Skeletal muscle cell (primary cell): ENCODE measurements at places on chromosomes 16 and 17.

GRCh38 chr17:49035470-49036269 is 38.5 kb downstream of the IGF2BP1 start:
- no peak for DNase-seq

GRCh38 chr17:79082311-79083190 is 7.9 kb downstream of the ENGASE start:
- DNase-seq: no peak

DNA sequence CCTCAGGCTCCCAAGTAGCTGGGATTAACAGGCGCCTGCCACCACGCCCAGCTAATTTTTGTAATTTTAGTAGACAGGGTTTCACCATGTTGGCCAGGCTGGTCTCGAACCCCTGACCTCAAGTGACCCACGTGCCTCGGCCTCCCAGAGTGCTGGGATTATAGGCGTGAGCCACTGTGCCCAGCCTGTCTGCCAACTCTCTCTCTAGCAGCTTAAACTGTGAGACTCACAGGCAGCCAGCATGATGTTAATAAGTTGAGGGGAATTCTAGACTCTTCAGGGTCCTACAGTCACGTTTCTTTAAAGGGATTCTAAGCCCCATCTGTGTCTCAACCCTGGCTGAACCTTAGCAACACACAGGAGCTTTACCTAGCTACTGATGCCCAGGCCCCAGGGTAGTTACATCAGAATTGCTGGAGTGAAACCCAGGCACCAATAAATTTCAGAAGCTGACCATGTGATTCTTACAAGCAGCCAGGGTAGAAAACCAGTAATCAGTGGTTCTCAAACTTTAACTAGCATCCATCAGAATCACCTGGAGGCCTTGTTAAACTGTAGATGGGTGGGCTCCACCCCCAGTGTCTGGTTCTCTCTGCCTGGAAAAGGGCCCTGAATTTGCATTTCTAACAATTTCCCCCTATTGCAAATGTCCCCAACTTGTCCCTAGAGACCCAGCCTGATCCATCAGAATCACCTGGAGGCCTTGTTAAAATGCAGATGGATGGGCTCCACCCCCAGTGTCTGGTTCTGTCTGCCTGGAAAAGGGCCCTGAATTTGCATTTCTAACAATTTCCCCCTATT is 30.7 kb downstream of the GPRC5B start:
- DNase-seq: no peak

DNA sequence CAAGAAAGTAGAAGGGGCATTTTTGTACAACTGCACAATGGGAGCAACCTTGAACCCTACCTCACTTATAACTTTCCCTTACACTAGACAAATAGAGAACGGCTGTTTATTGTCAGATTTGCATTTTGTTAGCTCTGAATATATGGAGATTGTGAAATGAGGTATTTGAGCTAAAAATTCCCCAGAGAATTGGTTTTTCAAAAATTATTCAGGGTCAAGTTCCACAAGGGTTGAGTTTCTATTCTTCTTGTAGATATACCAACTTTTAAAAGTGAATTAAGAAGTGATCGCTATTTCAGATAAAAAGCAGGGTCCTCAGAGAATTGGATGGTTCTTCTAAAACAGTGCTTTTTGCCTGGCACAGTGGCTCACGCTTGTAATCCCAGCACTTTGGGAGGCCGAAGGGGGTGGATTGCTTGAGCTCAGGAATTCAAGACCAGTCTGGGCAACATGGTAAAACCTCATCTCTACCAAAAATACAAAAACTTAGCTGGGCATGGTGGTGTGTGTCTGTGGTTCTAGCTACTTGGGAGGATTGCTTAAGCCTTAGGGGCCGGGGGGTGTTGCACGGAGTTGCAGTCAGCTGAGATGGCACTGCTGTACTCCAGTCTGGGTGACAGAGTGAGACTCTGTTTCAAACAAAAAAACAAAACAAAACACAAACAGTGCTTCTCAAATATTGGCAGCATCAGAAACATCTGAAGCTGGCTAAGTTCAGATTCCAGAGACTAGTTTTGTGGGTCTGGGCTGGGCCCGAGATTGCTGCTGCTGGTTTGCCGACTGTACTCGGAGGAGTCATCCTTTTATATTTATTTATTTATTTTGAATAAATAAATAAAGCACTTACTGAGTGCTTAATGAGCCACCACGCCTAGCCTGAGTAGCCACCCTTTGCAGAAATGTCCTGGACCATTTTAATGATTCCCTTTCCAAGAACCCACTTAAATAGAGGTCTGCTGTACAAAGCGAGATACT is 50.9 kb downstream of the PECAM1 start:
- DNase-seq: no peak

DNA sequence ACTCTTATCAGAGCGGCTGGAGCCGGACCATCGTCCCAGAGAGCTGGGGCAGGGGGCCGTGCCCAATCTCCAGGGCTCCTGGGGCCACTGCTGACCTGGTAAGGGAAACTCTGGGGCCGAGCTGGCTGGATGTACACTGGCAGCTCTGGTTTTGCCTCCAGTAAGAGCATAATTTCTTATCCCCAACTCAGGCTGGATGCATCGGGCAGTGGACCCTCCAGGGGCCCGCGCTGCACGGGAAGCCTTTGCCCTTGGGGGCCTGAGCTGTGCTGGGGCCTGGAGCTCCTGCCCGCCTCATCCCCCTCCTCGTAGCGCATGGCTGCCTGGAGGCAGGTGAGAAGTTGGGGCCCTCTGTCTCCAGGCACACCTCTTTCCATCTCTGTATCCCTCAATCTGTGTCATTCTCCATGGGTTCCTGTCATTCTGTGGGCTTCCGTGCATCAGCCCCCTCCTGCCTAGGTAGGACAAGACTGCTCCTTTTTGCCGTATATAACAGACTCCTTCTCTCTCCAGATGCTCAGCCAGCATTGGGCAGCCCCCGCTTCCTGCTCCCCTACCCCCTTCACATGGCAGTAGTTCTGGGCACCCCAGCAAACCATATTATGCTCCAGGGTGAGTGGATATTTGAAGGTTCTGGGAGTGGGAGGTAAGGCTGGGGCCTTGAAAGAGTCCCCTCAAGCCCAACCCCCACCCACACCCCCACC is 9.4 kb upstream of the TMEM88 start:
- no peak for DNase-seq

DNA sequence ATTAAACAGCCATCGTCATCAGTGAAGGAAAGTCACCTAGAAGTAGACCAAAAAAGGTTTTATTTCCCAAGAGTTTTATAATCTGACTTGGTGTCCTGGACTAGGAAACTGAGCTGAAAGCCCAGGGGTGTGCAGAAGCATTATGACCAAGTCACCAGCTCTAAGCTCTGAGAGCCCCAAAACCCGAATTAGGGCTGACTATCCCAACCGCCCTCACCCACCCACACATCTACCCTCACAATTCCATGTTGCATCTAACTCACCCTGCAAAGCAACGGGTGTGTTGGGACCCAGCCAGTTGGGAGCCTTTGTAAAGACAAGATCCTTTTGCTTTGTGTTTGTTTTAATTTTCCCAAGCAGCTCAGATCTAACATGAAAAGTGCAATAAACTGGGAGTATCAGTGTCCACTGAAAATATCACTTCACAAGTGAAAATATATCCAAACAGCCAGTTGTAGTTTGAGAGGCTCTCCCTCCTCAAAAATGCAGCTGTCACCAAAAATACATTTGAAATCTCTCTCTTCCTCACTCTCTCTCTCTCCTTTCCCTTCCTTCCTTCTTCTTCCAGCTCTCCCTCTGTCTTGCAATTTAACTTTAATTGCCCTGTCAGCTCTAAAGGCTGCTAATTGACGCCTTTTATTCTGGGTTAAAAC is 16.2 kb upstream of the NOG start:
- DNase-seq: no peak

DNA sequence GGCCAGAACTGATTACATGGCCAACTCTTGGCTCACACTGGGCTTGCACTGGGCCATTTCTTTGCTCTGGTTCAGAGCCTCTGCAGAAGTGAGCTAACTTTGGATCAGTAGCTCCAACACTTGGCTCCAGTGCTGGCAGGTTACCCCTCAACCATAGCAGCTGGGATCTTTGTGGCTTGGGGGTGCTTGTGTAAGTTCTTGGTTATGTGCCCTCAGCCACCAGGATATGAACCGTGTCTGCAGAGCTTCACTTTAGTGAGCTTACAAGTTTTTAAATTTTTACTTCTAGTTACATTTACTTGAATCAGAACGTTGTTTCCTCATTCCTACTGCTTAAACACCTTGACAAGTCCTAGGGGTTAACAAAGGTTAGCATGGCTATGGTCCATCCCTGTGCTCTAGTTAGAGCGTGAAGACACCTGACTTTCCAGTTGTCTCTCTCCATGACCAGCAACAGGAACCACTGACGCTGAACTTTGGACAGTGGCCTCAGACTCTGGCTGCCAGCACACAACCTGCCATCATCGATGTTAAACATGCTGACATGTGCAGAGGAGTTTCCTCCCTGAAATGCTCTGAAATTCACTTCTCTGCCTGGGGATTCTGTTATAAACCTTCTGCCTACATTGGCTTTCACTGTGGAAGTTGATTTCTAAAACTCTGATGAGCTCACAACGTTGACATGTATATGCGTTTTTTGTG is 4.1 kb downstream of the PDF start:
- DNase-seq: no peak

GRCh38 chr16:68969338-68969737 is 126.0 kb downstream of the TANGO6 start:
- no peak for DNase-seq

DNA sequence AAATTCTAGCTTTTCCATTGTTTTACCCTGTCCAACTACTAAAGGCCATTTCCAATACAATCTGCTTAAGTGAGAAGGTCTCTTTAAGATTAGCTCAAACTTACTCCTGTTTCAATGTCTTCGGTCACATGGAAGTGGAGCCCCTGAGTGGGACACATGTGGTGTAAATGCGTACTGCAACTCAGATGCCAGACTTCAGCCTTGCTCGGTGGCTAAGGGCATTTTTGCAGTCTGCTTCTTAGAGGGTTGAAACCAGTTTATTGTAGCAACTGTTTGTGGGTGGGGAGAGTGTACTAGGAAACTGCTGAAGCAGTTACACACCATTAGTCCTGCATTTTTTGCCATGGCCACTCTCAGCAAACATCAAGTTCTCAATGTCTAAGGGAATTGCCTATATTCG is 140.6 kb downstream of the PARN start:
- DNase-seq: no peak

GRCh38 chr16:74280448-74280847 is 16.2 kb upstream of the PSMD7 start:
- no peak for DNase-seq

DNA sequence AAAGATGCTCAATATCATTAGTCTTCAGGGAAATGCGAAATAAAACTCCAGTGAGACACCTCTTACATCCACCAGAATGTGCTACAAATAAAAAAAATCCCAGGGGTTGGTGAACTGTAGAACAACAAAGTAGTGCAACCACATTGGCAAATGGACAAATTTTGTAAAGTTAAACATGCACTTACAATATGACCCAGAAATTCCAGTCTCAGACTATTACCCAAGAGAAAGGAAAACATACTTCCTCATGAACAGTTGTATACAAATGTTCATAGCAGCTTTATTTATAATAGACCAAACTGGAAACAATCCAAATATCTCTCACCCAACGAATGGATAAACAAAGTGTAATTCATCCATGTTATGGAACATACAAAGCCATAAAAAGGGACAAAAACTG is 239.5 kb downstream of the ABCC12 start:
- DNase-seq: peak; percentile 9

GRCh38 chr17:80898716-80899115 is 92.9 kb upstream of the CHMP6 start:
- no peak for DNase-seq

DNA sequence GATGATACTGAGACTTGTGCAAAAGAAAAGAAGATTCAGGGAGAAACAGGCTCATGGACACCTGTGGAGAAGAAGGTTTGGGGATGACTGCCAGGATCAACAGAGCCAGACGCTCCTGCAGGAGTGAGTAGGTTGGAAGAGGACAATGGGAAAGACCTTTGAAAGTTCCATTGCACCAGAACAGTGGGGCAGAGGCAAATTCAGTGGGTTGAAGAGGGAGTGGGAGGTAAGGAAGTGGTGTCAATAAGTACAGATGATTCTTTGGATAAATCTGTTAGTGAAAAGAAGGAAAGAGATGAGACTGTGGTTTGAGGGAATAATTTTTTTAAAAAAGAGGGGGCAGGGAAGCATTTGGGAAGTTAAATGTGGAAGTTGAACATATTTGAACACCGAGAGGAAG is 212.8 kb downstream of the SOX9 start:
- no peak for DNase-seq

- no peak for DNase-seq
These were observed 133.7 kb upstream of the EEF2KMT start for GRCh38 chr16:5231246-5231759.

GRCh38 chr16:29675811-29676643 is 3.0 kb upstream of the QPRT start:
- no peak for DNase-seq

DNA sequence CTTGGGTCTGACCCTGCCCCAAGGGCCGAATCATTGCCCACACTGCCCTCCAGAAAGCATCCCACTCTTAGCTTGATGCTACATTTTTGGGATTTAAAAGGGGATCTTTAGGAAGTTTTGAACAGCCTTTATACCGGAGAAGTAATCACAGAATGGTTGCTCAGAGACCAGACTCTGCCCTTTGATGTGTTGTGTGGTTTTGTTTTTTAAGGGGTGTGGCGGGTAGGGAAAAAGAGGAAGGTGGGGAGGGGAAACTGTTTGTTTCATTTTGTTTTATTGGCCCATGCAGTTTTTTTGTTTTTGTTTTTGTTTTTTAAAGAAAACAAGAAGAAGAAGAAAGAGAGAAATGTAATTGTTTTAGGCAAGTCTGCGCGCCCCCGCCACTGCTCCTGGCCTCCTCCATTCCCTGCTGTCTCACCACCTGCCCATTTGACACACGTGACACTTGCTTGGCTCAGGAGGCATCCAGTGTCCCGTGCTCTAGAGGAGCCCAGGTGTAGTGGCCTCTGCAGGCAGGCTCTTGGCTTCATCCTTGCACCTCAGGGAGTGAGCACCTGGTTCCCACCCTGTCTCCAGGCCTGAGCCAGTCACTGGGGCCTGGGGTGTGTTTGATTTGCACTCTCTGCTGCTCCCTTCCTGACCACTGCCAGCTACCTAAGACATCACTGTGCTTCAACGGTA is 35.7 kb downstream of the GNAO1 start:
- DNase-seq: no peak

- no peak for DNase-seq
These were observed 19.1 kb downstream of the STAT5A start for GRCh38 chr17:42307362-42307927.

DNA sequence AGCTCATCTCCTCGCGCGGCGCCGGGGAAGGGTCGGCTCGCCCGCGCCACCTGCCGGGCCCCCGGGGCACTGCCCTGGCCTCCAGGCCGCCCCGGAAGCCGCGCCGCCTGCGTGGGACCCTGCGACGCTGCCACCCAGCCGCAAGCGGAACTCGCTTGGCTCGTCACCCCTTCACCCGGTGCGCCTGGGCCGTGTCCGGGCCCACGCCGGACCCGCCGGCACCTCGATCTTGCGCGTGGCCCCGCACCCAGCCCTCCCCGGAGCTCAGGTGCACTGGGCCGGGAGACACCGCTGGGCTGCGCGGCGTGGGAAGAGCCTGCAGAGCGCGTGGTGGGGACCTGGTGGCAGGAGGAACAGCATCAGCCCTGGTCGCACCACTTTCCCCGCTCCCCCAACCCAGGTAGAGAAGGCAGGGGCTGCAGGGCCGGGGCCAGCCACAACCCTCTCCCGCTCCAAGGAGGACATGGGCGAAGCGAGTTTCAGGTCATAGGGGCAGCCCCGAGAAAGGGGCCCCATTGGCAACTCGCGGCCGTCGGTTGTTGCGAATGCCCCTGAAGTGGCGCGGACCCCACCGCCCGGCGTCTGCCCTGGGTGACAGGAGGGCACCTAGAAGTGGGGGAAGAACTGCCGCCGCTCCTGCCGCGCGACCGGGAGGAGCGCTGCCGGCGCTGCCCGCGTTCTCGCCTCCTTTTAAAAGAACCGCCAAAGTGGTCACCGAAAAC is 363 bp upstream of the MIF4GD start:
- no peak for DNase-seq
